ENCODE measurements at places on chromosomes 7 and 10.
A peak's percentile ranks its signal among the peaks of the same experiment; 100 is the strongest.

- no peak for DNase-seq
Observed at GRCh38 chr7:82985144-82985802, 177.4 kb downstream of the PCLO start.

GRCh38 chr7:157990881-157991250, 596.8 kb downstream of the PTPRN2 start:
- no peak for DNase-seq

DNA sequence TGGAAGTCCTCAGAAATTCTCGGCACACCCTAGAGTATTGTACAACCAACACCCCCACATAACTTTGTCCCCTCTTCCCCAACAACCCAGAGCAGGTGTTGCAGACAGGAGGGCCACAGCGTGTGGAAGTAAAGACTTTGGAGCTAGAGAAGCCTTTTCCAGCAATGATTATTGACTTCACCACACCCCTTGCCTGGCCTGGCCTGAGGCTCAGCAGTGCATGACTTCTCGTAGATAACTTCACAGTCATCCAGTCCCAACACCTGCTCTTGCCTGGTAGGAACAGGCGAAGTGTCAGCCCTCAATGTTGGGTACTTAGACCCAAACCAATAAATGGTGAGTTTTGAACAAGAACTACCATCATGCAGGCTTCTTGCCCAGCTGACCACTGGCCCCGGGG, 36.7 kb downstream of the GOT1 start:
- no peak for DNase-seq

- no peak for DNase-seq
Observed at GRCh38 chr7:142001163-142001874, 5.6 kb downstream of the MGAM start.

DNA sequence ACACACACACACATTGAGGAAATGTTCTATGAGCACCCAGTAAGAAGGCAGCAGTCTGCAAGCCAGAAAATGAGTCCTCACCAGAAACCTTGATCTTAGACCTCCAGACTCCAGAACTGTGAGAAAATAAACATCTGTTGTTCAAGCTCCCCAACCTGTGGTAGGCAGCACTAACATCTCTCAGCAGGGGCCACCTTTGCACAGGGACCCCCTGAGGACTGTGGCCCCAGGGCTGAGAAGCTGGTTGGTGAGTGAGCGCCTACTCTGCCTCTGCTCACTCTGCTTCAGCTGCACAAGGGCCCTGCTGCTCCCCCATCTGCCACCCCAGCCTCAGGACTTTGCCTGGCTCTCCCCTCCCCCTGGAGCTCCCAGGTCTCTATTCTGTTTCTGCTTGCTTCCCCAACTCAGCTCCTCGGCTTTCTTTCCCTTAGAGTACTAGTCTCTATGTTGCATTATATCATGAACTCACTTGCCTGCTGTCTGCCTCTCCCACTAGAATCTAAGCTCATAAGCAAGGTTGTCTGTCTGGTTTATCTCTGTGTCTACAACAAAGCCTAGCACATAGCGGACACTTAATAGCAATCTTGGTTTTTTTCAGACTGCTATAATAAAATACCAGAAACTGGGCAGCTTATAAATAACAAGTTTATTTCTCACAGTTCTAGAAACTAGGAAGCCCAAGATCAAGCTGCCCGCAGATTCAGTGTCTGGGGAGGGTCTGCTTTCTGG, 40.4 kb upstream of the PRLHR start:
- no peak for DNase-seq

- peak; percentile 36 for DNase-seq
Observed at GRCh38 chr7:55964261-55965099, at the start of gene NIPSNAP2. TSS of gene NIPSNAP2 (plus strand) at chr7:55964585. CDS start at chr7:55964610, 25 bp downstream.

DNA sequence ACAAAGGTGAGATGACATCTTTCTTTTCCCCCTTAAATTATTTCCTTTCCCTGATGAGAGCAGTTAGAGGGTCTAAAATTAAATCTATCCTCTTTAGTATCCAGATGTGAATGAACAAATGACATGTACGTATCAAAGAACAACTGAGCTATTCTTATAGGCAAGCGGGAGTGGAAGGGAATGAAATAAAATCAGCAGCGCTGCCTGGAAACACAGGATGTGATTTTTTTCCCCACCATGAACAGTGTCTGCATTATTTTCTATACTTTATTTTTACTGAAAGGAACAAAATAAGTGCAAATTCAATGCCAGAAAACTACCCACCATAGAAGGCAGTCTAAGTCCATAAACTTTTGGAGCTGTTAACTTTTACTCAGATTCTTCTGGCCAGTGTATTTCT, 40.6 kb downstream of the SLC26A4 start:
- DNase-seq, result no peak

- DNase-seq, result no peak
Observed at GRCh38 chr10:46080886-46081285, 34.8 kb upstream of the MSMB start.

DNA sequence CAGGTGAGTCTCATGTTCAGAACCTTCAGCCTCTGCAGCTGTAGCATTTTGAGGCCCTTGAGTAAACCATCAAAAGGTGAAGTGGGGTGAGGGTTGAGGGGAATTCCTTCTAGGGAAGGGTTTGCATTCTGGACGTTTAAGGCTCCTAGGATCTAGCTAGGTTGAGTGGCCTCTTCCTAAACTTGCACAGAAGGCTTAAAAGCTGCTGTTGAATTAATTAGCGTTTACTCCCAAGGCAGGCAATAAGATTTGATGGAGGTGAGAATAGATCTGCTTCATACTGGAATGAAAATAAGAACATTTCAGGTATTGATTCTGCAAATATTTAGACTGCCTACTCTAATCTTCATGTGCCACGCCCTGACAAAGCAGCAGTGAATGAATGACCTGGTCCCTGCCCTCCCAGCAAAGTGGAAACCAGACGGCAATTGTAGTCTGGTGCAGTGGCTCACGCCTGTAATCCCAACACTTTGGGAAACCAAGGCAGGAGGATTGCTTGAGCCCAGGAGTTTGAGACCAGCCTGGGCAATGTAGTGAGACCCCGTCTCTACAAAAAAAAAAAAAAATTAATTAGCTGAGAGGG, 11.4 kb upstream of the KPNA7 start:
- no peak for DNase-seq

- DNase-seq, result no peak
Observed at GRCh38 chr7:144386741-144387140, 16.8 kb downstream of the NOBOX start.

- DNase-seq, result peak; percentile 26
Observed at GRCh38 chr7:104225451-104225850, 17.6 kb upstream of the ORC5 start.

GRCh38 chr10:6987536-6987945, 407.5 kb upstream of the PRKCQ start:
- DNase-seq, result no peak

DNA sequence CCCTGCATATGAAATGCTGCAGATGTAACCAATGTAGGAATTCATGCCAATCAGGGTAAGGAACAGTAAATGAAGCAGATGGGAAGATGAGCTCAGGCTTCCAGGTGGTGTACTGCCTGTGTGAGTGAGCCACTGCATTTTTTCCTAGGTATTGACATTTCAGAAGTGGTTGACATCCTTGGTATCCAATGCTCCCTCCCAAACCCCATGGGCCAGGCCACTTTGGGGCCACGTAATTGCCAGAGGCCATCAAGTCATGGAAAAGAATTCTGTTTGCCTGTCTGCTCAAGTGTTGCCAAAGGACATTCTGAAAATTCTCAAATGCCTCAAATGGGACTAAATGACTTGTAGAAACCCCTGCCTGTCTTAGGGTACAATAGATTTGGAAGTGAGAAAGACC, 384.6 kb downstream of the GATA3 start:
- no peak for DNase-seq

DNA sequence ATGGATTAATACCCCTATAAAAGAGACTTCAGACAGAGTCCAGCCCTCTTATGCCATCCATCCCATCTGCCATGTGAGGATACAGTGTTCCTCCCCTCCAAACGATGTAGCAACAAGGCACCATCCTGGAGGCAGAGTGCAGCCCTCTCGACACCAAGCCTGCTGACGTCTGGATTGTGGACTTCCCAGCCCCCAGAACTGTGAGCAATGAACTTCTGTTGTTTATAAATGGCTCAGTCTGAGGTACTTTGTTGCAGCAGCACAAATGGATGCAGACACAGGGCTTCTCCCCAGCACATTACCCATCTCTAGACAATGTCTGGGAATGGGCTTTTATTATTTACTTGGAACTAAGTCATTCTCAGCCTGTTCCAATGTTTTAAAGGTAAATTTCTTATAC, 195.6 kb downstream of the WDR37 start:
- no peak for DNase-seq

GRCh38 chr10:5659702-5660528, 6.5 kb downstream of the ASB13 start:
- DNase-seq, result no peak

GRCh38 chr10:102306006-102306405, 60.7 kb downstream of the GBF1 start:
- DNase-seq, result no peak

GRCh38 chr7:33854178-33854577, 51.2 kb upstream of the BMPER start:
- DNase-seq, result no peak

- no peak for DNase-seq
Observed at GRCh38 chr10:80448209-80448942, 5.7 kb upstream of the TSPAN14 start.

GRCh38 chr10:36712695-36713094, 412.7 kb upstream of the ANKRD30A start:
- DNase-seq, result no peak

DNA sequence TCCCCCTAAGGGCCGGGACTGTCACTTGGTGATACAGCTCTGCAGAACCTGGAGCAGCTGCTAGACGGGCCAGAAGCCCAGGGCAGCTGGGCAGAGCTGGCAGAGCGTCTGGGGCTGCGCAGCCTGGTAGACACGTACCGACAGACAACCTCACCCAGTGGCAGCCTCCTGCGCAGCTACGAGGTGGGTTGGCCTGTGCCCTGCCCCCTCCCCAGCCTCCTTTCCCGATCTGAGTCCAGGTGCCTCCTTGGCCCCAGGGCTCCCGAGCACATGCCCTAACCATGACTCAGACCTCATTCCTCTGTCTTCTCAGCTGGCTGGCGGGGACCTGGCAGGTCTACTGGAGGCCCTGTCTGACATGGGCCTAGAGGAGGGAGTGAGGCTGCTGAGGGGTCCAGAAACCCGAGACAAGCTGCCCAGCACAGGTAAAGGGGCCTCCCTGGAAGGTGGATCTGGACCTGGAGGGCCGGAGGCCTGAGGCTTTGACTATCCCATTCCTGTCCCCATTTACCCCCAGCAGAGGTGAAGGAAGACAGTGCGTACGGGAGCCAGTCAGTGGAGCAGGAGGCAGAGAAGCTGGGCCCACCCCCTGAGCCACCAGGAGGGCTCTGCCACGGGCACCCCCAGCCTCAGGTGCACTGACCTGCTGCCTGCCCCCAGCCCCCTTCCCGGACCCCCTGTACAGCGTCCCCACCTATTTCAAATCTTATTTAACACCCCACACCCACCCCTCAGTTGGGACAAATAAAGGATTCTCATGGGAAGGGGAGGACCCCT, 6.4 kb downstream of the NFKB2 start:
- no peak for DNase-seq

DNA sequence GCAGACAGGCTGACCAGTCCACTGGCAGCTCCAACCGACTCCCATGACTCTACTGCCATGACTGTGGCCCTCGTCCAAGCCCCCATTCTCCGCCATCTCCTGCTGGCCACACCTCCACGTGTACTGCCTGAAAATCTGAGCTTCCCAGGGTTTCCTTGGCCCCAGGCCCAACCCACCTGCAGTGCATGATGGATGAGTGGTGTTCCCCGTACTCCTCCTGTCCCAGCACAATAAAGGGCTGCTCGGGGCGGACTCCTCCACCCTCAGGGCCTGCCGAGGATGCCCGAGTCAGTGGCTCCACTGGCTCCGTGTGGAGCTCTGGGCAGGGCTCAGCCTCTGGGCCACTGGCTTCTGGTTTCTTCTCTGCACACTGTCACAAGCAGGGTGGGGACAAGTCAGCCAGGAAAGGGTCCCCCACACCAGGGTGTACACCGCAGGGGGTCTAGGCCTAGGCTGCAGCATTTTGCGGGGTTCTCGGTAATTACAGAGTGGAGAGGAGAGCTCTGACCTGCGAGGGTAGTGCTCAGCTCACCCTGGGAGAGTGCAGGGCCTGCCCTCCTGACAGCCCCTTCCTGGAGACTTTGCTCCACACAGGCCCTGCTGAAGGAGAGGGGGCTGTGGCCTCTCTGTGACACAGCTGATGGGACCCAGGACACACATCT, 15.2 kb downstream of the WDR91 start:
- DNase-seq, result no peak

GRCh38 chr7:1073142-1073977, 14.6 kb upstream of the GPER1 start:
- no peak for DNase-seq

DNA sequence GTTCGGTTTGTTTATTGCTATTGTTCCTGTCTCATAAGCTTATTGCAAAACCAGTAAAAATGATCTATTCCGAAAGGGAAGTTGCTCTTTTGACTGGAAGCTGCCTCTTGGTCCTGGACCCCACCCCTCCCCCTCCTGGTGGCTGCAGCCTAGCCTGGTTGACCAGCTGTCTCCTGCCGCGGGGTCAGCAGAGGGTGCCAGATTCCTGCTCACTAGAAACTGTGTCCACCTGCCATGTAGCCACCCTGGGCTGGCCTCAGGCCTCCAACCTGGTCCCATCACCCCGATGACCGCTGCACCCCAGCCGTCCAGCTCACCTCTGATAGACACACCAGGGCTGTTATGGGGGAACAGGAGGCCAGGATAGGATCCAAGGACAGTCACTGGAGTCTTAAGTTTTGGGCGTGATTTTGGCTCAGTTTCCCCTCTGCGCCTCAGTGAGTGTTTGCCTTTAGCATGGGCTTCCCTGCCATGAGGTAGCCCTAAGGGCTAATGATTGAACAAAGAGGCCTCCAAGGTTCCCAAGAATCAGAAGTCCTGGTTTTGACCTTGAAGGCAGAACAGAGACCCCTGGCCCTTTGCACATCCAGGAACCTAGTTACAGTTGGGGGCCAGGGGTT, 32.9 kb upstream of the SLF2 start:
- DNase-seq, result no peak

DNA sequence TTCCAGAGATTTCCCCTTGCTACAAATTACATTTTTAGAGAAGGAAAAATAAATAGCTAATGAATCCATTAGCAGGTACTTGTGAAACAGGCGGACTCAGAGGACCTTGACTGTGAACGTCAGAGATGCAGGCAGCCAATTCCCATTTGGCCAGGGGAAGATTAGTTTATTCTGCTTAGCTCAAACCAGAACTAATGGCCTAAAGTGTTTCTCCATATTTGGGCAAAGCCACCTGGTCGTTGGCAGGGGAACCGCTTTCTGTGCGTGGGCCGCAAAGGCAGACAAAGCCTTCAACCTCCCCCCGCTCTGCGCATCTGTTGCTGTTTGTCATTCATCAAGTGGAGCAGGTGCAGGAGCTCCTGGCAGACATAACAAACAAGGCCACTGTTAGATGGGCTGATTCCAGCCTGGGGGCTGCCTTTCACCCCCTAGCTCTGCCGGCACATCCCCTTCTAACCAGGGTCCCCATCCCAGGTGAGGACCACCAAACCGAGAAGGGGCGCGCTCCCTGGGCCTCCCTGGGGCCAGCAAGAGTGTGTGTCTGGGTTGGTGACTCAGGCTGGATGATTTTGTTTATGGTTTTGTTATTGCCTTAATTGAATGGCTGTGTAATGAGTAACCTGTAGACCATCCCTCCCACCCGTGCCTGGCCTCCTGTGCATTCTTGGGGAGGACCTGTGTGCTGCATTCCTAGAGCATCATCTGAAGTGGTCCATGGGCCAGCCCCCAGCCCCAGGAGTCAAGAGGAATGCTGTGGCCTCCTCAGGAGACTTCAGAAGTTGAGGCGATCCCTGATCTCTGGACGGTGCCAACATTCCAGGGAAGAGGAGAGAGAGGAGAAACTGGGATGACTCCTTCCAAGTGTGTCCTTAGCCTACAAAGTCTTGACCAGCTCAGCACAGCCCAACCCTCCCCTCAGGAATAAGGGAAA, 14.5 kb upstream of the CPA1 start:
- DNase-seq, result no peak
